H9 (cell line): ENCODE measurements at places on chromosomes 6 and 20. TPM values are rescaled to one million over a fixed set of nuclear protein-coding genes. Genes with fewer than 3 reads are reported as not detected.
A peak's percentile ranks its signal among the peaks of the same experiment; 100 is the strongest.

The LY6G6C gene
- total RNA-seq: 0.24 TPM in 1 of 2 replicates, not detected in the other

The TUBB2B gene
- total RNA-seq: 317 and 320 TPM in 2 replicates

- DNase-seq: no peak
Observed at GRCh38 chr20:23647346-23647745, 9.6 kb upstream of the CST3 start.

- DNase-seq: peak; percentile 88
Observed at GRCh38 chr6:138817799-138818198, 21.9 kb downstream of the ECT2L start.

DNA sequence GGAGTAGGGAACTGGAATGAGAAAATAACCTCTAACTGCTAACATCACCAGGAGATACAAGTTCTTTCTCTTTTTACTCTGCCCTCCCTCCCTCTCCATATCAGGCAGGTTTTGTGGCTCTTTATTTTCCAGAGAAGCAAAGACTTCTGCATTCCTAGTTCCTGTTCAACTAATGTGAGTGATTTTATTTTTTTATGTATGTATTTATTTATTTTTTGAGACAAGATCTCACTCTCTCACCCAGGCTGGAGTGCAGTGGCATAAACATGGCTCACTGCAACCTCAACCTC is 6.0 kb upstream of the IER3 start:
- DNase-seq: no peak

GRCh38 chr6:78523622-78524021 is 343.7 kb upstream of the IRAK1BP1 start:
- no peak for DNase-seq

DNA sequence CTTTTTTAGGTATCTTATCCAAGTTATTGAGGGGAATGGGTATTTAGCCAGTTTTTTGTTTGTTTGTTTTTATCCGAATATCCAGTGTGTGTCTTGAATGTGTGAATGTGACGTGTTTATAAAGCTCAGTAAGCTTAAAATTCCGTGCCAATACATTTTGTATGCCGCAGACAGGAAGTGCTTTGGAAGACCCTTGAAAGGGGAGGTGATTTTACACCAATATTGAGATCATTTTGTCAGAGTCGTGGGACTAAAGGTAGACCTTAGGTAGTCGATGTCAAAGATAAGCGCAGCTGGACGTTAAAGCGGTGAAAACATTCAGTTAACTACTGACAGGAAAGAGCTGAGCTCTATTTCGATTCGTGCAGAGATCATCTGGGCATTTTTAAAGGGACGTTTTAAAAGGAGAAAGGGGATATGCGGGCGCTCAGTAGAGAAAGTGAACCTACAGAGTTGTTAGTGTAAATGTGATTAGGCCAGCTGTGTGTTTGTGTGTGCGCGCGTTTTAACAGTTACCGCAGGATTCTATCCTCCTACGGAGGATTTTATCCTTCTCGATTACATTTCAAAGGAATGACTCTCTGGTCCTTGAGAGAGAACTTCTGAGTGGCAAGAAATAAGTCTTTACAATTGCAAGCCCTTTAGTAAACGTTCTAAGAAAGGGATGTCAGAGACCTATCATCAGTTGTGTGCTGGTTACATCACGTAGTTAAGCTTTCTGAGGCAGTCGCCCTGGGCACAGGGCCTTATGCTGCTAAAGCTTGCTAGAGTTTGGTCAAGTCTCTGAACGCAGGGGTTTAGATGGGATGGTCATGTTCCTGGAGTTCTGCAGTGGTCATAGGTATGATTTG is 625 bp upstream of the ECHDC1 start:
- DNase-seq: no peak

GRCh38 chr20:57609086-57609841 is 11.0 kb downstream of the ZBP1 start:
- DNase-seq: no peak

DNA sequence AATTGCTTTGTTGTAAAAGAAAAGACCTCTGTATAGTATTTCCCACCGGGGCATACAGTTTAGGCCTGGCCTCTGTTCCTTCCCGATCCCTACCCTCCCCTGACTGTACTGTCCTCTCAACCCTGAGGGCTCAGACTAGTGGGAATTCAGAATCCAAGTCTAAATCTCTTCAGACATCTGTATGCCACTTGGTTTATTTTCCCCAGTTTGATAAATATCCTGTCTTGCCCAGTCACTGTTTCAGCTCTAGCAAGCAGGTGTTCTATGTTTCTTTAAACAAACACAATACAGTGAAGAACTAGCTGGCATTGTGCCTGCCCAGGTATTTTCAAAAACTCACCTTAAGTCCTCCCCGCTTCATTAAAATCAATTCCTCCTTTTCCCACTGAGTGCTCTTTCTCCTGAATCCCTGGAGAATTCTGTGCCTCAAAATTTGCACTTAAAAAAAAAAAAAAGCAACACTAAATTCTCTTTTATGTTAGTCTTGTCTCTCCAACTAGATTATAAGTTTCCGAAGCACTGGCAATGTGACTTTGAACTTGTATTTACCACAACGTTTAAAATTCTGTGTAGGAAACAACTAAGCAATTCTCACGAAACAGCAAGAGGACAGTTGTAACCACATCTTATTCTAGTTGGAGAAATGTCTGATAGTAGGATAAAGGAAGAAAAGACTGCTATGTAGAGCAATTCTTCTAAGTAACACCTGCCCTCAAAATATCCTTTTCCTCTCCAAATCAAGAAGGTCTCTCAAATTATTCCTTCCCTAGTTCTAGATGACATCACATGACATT is 112.0 kb upstream of the CARMIL1 start:
- no peak for DNase-seq

The GINS1 gene
- 74.3 and 74.5 TPM in 2 replicates for total RNA-seq

DNA sequence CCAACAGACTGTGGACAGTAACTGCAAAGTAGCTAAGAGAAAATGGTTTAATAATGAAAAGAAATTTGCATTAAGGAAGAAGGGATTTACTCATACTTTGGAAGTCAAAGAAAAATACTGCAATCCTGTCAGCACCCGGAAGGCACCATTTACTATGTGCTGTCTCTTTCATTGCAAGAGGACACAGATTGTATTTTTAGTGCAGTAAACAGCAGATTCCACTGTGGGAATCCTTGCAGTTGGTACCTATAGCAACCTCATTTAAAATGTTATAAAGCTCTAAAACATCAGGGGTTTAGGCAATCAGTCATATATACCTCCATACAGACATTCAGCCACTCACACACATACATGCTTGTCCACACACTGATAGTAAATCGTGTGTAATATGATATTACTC is 346.8 kb downstream of the PKHD1 start:
- DNase-seq: no peak

The HSPA1L gene
- 1.6 and 2.5 TPM in 2 replicates for total RNA-seq

DNA sequence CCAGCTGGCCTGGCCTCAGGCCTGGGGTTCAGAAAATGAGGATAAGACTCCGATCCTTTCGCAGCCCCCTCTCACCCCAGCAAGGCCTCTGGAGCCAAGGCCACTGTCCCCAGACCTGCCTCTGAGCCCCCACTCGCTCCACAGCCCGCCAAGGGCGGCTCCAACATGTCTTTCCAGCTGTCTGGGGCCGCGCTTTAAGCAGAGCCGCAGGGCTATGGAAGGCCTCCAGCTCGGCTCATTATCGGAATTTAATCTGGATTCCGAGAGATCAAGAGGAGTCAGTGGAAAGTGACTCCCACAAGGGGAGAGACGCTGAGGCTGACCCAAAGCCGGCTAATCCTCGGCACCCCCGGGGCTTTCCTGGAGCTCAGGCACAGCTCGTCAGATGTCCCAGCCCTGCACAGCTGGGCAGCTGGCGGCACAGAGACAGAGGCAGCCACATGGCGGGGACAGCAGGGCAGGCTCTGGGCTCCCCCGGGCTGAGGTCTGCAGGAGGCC is 41.8 kb downstream of the BMP7 start:
- no peak for DNase-seq

DNA sequence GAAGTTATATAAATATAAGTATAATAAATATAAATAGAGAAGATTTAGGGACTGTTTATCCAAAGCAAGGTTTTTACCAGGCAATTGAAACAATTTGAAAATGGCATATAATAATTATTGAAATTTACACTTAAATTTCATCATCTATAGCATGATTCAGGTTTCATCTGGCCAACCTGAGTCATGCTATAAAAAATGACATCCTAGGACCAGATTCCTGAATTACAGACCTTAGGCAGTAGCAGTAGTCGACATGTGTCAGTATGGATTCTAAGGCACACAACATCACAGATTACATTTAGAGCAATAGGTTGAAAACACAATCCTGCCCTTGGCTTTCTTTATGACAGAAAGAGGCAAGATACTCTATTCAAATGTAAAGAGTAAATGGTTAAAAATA is 592.3 kb downstream of the PHF3 start:
- no peak for DNase-seq

The ULBP1 gene
- 1.6 and 2.1 TPM in 2 replicates for total RNA-seq

DNA sequence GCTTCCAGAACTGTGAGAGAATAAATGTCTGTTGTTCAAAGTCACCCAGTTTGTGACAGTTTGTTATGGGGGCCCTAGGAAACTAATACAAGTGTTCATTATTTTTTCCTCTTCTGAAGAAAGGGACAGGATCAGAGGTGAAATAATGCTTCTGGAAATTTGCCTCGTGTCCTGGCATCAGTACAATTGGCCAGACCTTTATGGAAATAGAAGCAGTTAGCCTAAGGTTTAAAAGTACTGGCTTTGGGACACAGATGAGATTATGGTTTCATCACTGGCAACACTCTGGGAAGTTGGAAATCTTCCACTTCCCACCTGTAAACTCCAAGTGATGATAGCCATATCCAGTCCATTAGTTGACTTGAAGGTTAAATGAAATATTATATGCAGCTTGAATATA is 88.7 kb downstream of the PLCB1 start:
- DNase-seq: no peak

The KIF6 gene
- total RNA-seq: 0.63 and 0.88 TPM in 2 replicates

DNA sequence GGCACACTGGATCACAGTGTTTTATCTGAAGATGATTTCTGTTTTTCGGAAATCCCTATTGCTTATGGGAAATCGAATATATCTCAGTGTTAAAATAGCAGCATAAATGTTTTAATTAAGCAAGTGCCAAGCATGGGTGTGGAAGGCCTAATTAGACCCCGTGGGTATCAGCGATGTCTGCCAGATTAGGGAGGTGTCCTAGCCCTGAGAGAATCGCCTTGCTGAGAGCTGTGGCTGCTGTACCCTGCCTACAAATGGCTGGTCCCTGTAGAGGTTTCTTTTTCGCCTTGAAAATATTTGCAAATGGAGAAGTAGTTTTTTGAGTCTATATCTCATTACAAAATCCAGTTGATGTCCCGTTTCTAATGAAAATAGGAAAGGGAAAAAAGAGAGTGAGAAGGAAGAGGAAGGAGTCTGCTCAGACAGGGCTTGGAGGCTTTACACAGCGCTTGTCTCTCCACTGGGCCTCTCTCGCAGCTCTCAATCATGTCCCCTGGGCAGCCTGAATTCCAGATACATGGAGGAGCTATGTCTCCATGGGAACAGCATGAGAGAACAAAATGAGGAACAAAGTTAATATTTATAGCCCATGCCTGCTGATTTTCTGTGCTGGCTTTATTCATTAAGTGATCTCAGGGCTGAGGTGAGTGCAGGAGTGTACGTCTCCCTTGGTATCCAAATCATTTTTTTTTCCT is 35.2 kb upstream of the BCLAF1 start:
- DNase-seq: no peak

The CST4 gene
- total RNA-seq: not detected in 2 replicates

The HTR1E gene
- not detected in 2 replicates for total RNA-seq

The RIPOR2 gene
- total RNA-seq: 5.0 and 5.1 TPM in 2 replicates

GRCh38 chr6:116291701-116292396 is 12.1 kb upstream of the TSPYL1 start:
- no peak for DNase-seq

DNA sequence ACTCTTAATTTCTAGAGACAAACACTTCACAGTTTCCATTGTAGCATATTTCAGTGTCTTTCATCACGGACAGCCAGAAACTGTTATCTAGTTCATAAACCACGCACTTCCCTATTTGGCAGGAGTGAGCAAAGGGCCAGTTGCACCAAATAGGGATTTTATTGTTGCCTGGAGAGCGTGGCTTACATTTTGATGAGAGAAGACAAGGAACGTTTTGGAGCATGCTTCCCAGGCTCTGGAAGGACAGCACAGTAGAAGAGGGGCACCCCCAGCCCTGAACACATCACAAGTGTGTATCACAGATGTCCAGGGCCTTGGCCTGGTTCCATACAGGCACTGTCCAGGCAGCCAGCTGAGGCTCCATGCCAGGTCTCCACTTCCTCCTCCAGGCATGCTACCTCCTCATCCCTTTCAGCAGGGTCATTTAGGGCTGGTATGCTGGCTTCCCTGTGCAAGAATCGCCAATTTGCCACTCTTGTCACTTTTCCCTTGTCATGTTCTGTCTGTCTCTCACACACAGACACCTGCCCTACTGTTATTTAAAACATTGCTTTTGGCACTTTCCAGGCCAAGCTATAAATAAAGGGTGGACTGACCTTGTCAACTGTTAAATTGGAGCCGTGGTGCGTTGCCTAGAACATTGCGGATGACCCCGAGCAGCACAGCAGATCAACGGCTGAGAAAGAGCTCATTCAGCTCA is 235.0 kb upstream of the GMDS start:
- no peak for DNase-seq

DNA sequence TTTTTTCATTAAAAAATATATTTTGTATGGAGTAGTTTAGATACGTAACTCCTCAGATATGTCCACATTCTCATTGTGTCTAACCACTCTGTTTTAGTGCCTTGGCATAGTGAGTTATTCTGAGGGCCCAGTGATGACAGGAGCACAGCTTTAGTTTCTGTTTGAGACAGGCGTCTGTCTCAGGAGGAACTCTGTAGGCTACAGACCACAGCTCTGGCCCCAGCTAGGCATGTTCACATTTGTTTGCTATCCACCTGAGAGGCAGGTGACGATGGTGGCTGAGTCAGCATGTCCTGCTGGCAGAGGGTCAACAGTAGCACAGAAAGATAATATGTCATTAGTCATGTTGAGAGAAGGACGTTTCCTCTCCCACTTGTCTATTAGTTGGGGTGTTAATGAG is 16.3 kb downstream of the LRRC1 start:
- DNase-seq: peak; percentile 41

The MICAL1 gene
- 84.9 and 92.9 TPM in 2 replicates for total RNA-seq

GRCh38 chr6:5946181-5946580 is 60.5 kb downstream of the NRN1 start:
- DNase-seq: no peak

GRCh38 chr6:16343593-16343992 is 105.2 kb downstream of the GMPR start:
- no peak for DNase-seq

- no peak for DNase-seq
Observed at GRCh38 chr20:24385547-24385946, 83.9 kb upstream of the SYNDIG1 start.

DNA sequence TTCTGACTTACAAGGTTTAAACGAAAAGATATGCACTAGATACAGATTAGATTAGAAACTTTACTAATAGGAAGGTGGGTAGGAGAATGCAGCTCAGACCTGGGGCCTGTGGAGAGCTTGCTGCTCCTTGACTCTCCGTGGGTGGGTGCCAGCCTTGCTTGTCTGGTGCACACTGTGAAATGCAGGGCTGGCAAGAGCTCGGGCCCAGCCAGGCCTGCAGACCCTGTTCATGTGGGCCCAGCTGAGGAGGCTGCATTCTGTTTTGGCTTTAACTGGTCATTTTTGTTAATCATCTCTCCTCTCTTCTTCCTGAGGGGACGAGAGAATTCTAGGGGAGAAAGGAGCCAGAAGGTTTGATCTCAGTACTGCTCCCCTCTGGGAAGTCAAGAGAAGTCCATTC is 325.4 kb downstream of the QKI start:
- DNase-seq: no peak
